ENCODE measurements at places on chromosomes 7 and 10.

GRCh38 chr7:27605689-27606269, 56.9 kb downstream of the HIBADH start:
- no peak for DNase-seq

- no peak for DNase-seq
Measured at GRCh38 chr10:5991708-5992107, 14.4 kb upstream of the IL15RA start.

DNA sequence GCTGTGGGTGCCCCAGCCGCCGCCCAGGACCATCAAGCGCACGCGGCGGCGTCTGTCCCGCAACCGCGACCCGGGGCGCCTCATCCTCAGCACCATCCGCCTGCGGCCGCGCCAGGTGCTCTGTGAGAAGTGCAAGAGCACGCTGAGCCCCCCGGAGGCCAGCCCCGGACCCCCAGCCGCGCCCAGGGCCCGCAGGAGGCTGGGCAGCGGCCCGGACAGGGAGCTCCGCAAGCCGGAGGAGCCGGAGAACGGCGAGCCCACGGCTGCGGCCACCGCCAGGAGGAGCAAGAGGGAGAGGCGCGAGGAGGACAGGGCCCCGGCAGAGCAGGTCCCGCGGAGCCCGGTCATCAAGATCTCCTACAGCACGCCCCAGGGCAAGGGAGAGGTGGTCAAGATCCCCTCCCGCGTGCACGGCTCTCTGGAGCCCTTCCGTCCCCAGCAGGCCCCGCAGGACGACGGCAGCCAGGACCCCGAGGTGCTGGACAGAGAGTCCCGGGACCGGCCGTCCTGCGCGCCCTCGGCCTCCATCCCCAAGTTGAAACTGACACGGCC, 8.0 kb downstream of the PWWP2B start:
- DNase-seq = no peak

GRCh38 chr10:50417486-50417885, 166.2 kb upstream of the ASAH2 start:
- DNase-seq = no peak

DNA sequence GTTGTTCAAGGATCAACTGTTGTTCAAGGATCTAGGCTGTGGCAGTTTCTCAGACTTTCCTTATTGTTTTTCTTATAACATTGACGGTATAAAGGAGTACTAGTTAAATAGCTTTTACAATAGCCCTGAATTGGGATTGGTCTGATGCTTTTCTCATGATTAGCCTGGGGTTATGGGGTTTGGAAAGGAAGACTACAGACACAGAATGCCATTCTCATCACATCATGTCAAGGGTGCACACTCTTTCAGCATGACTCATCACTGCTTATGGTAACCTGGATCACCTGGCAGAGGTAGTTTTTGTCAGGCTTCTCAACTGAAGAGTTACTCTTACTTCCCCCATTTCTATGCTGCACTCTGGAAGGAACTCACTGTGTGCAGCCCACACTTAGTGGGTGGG, 194.2 kb upstream of the NPSR1 start:
- no peak for DNase-seq

DNA sequence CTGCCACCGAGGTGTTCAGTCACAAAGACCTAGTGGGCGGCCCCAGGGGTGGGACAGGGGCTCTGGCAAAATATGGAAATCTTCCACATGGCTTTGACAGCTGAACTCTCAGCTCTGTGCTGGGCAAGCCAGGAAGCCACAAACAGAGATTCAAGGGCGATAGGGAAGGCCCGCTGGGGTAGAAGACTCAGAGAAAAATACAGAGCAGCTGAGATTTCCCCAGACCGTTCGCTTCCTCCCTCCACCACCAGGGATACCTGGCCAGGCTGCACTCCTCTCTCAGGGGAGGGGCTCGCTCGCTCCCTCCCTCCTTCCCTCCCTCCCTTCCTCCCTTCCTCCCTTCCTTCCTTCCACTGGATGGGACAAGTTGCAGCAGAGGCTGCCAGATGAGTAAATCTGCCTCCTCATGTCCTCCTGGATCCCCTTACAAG, 260.5 kb downstream of the PRPF18 start:
- DNase-seq = no peak

DNA sequence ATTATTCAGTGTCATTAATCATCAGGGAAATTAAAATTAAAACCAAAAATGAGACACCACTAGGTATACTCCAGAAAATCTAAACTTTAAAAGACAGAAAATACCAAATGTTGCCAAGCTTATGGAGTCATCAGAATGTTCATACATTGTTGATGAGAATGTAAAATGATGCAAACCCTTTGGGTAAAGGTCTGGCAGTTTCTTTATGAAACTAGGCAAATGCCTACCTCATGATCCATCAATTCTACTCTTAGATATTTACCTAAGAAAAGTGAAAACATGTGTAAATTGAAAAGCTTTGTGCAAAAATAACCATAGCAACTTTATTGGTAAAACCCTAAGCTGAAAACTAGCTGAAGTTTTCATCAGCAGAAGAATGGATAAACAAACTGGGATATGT, 329.5 kb upstream of the MEOX2 start:
- no peak for DNase-seq

GRCh38 chr7:95549818-95550529, 46.3 kb downstream of the PDK4 start:
- DNase-seq = no peak

DNA sequence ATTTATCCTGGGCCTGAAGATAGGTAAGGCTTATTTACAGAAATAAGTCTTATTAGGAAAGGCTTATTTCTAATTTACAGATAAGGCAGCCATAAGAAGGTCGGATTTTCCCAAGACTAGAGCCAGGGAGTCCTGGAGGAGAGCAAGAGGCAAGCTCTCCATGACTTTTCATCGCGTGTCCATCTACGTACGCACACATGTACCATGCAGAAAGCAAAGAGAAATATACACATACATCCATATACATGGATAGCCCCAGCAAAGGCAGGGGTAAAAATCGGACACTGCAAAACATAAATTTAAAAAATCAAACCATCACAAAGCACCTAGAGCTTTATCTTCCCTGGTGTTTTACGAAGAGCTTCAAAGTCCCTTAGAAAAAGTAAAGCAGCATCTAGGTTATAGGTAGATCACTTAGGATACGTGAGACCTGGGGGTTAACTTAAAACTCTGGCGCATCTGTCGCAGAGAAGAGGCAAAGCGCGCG, 25.8 kb upstream of the ZRANB1 start:
- DNase-seq = no peak

DNA sequence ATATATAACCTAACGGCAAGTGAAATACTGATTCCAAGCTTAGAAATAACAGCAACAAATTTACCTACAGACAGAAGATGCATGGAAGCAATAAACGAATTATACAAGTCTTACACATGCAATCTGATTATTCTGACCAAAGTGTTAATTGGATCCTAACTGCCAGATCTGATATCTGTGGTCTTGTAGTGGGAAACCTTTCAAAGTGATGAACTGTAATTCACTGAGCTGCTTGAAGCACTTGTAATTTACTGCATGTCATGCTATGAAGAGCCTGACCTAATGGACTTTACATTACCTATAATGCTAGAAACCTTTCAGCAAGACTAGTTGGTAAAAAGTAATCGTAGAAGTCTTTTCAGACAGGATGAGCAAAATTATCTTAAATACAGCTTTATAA, 205.6 kb downstream of the FOXP2 start:
- DNase-seq = no peak

DNA sequence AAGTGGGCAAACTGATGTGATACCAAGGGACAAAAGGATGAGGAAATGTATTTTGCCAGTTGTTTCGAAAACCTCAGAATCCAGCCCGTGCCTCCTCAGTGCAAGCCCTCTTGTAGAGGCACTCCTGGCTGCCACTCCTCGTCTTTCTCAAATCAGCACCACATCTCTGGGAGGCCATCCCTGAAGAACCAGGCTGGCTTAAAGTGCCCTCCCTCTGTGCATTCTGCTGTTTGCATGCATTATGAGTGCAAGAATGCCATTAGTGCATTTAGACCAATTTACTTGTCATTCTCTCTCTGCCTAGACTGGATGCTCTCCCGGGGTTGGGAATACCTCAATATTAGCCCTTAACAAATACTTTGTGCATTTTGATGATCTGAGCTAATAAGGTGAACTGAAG, 19.9 kb upstream of the FAM180A start:
- DNase-seq = no peak

All from stimulated activated CD8-positive, alpha-beta memory T cell treated with anti-CD3 and anti-CD28 coated beads, Interleukin-2, amount 100 ng/mL, for 1 hour (primary cell).